ENCODE measurements at places on chromosomes 11 and 22.

- H3K36me3 ChIP-seq, result no peaks in the 10 kb centered on the region
- H3K27ac ChIP-seq, result no peak overlapping the region
Observed at GRCh38 chr11:121844016-121844415, 272.0 kb downstream of the BLID start.

DNA sequence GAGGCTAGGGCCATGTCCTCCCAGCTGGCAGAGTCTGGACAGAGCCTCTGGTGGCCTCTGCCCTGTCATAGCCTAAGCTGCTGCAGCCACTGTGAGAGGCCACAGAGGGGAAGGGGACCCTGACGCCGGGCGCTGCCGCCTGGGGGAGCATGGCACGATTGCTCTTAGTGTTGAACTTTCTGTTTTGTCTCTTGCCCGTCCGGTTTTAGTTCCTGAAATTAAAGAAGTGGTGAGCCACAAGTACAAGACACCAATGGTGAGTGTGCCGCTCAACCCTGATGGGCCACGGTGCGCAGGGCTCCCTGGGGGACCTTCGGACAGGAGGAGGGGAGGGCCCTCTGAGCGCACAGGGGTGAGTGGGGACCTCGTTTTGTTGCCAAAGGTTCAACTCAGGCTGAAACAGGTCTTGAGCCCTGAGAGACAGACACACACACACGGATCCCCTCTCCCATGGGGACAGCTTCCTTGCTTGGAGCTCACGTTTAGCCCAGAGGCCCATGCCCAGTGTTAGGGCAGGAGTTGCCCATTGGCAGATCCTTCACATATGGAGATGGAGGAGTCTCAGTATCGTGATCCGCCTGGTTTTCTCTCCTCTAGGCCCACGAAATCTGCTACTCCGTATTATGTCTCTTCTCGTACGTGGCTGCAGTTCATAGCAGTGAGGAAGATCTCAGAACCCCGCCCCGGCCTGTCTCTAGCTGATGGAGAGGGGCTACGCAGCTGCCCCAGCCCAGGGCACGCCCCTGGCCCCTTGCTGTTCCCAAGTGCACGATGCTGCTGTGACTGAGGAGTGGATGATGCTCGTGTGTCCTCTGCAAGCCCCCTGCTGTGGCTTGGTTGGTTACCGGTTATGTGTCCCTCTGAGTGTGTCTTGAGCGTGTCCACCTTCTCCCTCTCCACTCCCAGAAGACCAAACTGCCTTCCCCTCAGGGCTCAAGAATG lies 23.8 kb downstream of the MYBPC3 start:
- no peaks in the 10 kb centered on the region for H3K27me3 ChIP-seq
- no peak overlapping the region for H3K27ac ChIP-seq
- H3K4me3 ChIP-seq, result no peak overlapping the region
- DNase-seq, result no peak
- no peaks in the 10 kb centered on the region for H3K4me1 ChIP-seq

GRCh38 chr11:32983506-32983905 lies 32.2 kb upstream of the DEPDC7 start:
- no peaks in the 10 kb centered on the region for H3K4me1 ChIP-seq
- H3K27ac ChIP-seq, result no peak overlapping the region
- 0 out of 2 replicates have a peak, but pooled peaks cover 2% of the 10 kb centered on the region for H3K36me3 ChIP-seq
- H3K4me3 ChIP-seq, result no peak overlapping the region
- no peaks in the 10 kb centered on the region for H3K27me3 ChIP-seq

DNA sequence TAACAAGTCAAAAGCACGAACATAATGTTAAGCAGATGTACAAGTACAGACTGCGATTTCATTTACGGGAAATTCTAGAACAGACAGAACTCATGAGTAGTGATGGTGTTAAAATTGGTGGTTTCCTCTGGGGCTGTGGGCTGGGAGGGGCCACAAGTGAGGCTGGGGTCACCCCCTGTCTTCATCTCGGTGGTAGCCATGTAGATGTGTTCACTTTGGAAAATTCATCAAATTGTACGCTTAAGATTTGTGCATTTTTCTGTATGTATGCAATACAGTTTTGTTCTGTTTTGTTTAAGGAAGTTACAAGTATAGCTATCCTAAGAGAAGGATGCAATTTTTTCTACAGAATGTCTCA lies 504 bp upstream of the ASCC2 start:
- peak overlapping the region; percentile 92 for H3K27ac ChIP-seq
- no peaks in the 10 kb centered on the region for H3K27me3 ChIP-seq
- no peaks in the 10 kb centered on the region for H3K36me3 ChIP-seq
- peak overlapping the region; percentile 84 for H3K4me3 ChIP-seq

DNA sequence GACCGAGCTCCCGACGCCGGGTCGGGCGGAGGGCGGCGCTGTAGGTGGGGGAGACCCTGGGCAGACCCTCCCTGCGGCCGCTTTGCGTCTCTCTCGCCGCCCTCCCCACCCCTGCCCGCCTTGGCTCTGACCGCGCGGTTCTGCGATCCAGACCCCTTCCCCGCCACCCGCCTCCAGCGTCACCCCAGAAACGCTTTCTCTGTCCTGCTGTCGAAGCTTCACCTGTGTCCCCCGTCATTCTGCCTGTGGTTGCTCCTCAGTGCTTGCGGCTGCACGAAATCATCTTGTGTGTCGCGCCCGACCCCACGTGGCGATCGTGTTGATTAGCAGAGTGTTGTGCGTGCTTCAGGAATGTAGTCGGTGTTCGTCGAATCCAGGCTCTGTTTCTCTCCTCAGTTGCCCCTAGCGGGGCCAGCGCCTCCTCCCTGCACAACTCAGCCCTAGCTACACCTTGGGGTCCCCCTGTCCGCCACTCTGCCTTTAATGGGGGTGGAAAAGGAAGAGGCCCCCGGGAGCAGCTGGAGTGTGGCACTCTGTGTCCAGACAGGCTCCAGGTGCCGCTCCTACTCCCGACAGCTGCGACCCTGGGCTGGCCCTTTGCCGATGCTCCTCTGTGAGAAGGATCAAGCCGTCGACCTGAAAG lies 851 bp downstream of the PTDSS2 start:
- H3K27me3 ChIP-seq, result no peaks in the 10 kb centered on the region
- H3K4me3 ChIP-seq, result peak overlapping the region; percentile 82
- peak overlapping the region; percentile 72 for H3K27ac ChIP-seq
- no peak for DNase-seq

GRCh38 chr11:8325591-8326304 lies 62.1 kb upstream of the LMO1 start:
- peaks cover 5% of the 10 kb centered on the region for H3K27me3 ChIP-seq
- no peak overlapping the region for H3K27ac ChIP-seq
- H3K36me3 ChIP-seq, result no peaks in the 10 kb centered on the region
- H3K4me3 ChIP-seq, result no peak overlapping the region

DNA sequence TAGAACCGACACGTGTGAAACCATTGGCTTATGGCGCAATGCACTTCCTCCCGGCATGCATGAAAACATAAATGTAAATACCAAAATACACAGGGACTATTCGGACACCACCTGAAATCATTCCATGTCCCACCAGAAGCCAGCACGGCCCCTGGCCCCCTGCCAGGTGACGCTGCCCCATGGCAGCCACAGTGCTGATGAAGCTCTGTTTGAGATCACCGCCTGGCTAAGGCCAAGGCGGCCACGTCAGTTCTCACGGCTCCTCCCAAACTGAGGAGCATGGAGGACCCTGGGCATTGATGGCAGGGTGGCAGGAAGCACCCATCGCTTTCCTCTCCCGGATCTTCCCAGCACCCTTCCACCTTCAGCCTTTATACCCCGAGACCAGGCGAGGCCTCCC lies 89.5 kb downstream of the CDKN1C start:
- no peaks in the 10 kb centered on the region for H3K27me3 ChIP-seq
- H3K4me3 ChIP-seq, result no peak overlapping the region
- no peaks in the 10 kb centered on the region for H3K4me1 ChIP-seq
- DNase-seq, result no peak
- no peaks in the 10 kb centered on the region for H3K36me3 ChIP-seq

- H3K4me1 ChIP-seq, result peaks cover 19% of the 10 kb centered on the region
- no peaks in the 10 kb centered on the region for H3K36me3 ChIP-seq
- peaks cover 10% of the 10 kb centered on the region for H3K27me3 ChIP-seq
Observed at GRCh38 chr11:57648801-57649735, 644 bp downstream of the YPEL4 start.

DNA sequence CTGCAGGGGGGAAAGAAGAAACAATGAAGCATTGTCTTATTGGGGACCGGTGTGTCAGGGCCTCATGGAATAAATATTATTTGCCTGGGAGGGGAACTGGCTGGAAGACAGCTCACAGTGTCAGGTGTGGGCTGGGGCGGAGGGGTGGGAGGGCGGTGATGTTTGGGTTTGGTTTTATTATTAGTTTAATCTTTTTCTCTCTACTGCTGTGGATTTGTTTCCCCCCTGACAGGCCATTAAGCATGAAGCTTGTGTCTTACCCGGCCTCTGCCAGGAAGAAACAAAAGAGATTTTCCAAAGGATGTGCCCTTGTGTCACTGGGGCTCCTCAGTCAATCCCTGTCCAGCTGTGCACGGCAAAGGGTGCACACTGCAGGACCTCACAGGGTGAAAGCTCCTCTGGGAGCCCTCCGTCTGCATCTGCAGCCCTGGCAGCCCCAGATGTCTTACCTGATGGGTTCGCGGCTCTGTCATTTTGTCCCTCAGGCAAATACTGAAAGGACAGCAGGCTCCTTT lies 203.1 kb upstream of the TMEM45B start:
- DNase-seq, result no peak
- H3K4me3 ChIP-seq, result no peak overlapping the region
- no peaks in the 10 kb centered on the region for H3K27me3 ChIP-seq
- no peak overlapping the region for H3K27ac ChIP-seq

DNA sequence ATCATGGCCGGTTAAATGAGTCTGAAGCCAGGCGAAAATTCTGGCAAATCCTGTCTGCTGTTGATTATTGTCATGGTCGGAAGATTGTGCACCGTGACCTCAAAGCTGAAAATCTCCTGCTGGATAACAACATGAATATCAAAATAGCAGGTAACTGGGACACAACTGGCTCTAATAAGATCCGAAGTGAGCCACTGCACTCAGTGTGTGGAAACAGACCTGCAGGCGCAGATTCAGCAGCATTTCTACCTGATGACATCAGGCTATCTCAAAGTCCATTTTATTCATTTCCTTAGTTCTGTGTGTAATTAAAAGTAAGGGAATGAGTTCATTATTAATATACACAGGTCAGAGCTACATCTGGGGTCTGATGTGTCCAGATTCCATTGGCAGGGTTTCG lies 78.2 kb downstream of the PPP2R1B start:
- H3K4me1 ChIP-seq, result no peaks in the 10 kb centered on the region
- H3K27me3 ChIP-seq, result no peaks in the 10 kb centered on the region
- H3K4me3 ChIP-seq, result no peak overlapping the region
- H3K36me3 ChIP-seq, result no peaks in the 10 kb centered on the region
- no peak overlapping the region for H3K27ac ChIP-seq

DNA sequence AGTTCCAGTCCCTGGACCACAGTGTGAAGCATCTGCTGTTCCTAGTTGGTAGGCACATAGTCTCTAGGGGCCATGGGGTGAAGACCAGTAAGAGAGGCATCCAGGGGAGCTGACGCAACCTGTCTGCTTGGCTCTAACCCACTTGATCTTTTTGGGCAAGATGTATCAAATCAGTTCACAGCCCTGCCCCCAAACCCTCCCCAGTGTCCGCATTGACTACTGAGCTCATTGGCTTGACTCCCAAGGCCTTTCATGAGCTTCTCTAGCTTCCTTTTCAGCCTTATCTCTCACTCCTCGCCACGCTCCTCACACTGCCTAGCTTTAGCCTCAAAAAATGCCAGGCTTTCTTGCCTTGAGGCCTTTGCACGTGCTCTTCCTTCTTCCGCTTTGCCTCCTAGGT lies 29.7 kb upstream of the ABCC8 start:
- H3K36me3 ChIP-seq, result no peaks in the 10 kb centered on the region
- H3K27ac ChIP-seq, result no peak overlapping the region
- H3K4me1 ChIP-seq, result no peaks in the 10 kb centered on the region
- H3K27me3 ChIP-seq, result no peaks in the 10 kb centered on the region

DNA sequence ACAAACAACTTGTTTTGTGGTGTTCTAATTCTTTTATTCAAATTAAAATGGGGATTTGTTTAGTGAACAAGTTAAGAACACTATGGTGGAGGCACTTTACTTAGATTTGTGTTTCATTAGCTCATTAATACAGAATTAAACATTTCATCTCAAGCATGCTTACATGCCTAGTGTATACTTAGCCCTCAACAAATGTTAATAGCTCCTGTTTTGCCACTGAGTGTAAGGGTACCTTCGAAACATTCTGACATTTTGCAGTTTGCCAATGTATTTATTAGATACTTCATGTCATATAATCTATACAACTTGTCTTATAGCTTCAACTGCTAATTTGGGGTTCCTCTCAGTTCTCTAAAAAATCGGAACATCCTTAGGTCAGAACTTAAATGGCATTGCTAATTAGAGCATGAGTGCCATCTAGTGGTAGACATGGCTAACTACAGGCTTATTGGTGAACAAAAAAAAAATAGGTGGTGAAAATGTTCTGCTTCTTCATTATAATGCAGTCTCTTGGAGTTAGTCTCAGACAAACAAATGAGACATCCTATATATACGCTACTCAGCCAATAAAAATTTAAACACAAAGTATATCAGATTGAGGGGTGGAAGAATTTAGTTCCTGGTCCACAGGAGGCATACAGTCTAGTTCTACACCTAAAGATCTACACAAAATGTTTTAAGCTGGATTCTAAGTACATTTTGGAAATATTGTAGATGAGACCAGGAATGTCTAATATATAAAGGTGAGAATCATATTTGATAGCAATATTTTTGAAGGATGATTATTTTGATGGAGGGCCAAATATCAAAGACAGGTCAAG lies 4.9 kb upstream of the CNTN5 start:
- H3K27me3 ChIP-seq, result peaks cover 23% of the 10 kb centered on the region
- no peak overlapping the region for H3K4me3 ChIP-seq
- H3K27ac ChIP-seq, result no peak overlapping the region

GRCh38 chr11:108117746-108118371 lies 3.5 kb upstream of the ACAT1 start:
- H3K27ac ChIP-seq, result no peak overlapping the region
- no peaks in the 10 kb centered on the region for H3K36me3 ChIP-seq
- H3K4me3 ChIP-seq, result no peak overlapping the region
- H3K4me1 ChIP-seq, result peaks cover 13% of the 10 kb centered on the region
- H3K27me3 ChIP-seq, result no peaks in the 10 kb centered on the region

All from Panc1 (cell line).